ENCODE measurements at places on chromosomes 1 and 21.

DNA sequence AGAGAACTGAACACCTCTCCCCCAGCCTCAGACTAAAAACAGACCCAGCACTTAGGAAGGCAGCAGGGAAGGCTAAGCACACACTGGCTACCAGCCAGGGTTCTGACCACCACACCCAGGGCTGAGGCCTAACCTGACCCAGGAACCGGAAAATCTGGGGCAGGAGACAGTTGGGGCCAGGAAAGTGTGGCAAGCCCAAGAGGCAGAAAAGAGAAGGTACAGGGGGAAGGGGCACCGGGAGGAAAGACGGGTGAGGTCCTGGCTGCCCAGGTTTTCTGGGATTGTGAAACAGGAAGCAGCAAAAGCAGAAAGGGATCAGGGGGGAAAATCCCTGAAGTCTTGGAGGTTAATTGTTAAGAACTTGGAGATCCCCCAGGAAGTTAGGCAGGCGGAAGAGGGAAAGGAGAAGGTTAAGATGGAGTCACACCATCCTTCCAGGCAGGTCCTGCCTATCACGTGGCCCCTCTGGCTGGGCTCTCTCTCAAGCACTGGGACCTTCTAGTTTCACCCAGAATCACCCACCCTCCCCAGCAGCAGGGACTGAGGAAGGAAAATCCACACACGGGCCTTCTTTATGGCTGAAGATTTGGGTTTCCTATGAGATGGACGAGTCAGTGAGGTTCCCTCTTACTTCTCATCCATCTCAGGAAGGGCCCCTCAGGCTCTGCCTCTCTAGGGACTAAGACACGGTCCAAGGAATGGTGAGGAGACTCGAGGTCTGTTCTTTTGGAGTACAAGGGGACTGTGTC is 2.6 kb downstream of the HDGF start:
- DNase-seq = peak; percentile 82

DNA sequence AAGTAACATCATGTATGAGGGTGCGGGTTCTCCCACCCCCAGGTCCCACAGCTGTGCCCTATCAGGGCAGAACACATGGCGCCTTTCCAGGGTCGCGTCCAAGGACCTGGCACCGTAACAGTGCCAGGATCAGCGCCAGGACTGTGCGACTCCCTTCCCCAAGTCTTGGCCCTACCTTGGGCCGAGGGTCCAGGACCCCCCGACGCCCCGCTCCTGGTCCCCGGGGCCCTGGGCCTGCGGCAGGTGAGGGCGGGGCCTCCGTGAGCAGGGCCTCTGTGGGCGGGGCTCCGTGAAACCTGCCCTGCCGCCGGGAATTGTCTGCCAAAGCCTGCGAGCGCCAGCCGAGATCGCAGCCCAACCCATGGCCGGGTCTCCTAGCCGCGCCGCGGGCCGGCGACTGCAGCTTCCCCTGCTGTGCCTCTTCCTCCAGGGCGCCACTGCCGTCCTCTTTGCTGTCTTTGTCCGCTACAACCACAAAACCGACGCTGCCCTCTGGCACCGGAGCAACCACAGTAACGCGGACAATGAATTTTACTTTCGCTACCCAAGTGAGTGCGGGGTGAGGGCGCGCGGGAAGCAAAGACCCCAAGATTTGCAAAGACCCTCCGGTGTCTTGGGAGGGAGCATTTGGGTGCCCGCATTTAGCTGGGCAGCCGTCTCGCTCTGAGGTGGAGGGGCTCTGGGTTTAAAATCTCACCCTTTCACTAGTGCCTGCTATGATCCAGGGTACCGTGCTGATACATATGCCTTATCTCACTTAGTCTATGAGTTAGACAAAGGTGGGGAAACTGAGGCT is at the start of gene RHBG:
RHBG (plus strand) TSS at position 323 of the 796 bp plus-strand sequence; CDS start at position 362, 39 bp downstream.
- peak; percentile 58 for DNase-seq

DNA sequence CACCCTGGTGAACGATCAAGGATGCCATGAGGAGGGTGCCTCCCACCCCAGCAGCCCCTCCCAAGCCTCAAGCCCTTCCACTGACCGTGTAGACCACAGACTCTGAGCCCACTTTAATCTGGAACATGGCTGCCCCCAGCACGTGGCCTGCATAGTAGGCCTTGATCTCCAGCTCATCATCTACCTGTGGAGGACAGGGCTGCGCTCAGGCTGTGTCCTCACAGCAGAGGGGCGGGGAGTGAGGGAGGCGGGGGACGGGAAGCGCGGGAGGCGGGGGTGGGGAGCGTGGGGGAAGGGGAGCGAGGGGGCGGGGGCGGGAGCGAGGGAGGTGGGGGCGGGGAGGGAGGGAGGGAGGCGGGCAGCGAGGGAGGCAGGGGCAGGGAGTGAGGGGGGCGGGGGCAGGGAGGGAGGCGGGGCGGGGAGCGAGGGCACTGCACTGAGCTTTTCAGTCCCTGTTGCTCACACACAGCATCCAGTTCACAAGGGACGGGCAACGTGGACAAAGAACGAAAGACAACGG is 7.1 kb downstream of the PUSL1 start:
- no peak for DNase-seq

- DNase-seq = no peak
Observed at GRCh38 chr1:232576537-232576936, 53.4 kb downstream of the SIPA1L2 start.

DNA sequence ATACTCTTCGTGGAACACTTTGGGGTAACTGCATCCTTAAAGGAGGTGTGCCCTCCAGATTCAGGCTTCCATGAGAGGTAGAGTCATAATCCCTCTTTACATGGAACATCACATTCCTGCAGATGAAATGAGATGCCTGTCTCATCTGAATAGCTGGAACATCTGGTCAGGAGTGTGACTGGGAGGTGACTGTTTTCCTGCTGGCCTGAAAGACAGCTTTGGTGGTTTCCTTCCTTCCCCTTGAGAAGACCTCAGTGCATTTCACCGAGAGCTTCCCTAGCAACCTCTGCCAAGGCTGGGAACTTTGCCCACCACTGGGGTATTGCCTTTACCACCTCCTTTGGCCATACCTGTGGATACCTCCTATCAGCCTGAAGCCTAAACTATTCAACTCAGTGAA is 46.7 kb upstream of the GUCA2A start:
- DNase-seq = no peak

GRCh38 chr21:41667136-41667535 is 99.7 kb downstream of the RIPK4 start:
- DNase-seq = no peak

DNA sequence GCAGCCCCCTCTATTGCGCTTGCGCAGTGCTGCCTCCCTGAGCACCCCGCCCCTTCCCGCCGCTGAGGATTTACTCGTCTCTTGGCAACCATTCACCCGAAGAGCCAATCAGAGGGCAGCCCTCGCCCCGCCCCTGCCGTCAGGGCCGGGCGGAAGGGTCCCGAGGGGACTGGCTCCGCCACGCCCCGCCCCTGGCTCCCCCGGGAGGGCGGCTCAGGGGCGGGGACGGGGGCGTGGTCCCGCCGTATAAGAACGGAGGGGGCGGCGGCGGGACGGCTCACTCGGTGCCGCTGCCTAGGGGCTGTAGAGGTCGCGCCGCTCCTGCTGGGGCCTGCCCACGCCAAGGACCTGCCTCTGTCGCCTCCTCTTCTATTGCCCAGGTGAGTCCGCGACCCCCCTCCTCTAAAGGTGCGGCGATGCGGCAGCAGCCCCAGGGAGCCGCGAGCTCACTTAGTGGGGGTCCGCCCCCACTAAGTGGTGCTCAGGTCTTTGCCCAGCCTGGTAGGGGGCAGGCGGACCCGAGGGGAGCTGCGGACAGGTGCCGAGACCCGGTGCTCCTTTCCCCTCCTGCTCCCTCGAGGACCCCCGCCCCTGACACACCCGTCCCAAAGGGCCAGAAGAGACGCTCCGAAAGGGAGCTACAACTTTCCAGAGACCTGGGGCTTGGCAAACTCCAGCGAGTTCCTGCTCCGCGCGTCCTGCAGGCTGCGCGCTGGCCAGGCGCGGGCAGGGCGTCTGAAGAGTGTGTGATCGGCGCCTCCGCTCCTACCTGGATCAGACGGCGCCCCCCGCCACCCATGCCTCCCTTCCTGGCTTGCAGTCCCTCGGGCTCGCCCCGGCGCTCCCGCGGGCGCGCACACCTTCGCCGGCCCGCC is at the start of gene TENT5C:
TENT5C (plus strand) TSS at position 275 of the 875 bp plus-strand sequence. CDS start 16,821 bp downstream, outside the sequence.
- DNase-seq = peak; percentile 99

DNA sequence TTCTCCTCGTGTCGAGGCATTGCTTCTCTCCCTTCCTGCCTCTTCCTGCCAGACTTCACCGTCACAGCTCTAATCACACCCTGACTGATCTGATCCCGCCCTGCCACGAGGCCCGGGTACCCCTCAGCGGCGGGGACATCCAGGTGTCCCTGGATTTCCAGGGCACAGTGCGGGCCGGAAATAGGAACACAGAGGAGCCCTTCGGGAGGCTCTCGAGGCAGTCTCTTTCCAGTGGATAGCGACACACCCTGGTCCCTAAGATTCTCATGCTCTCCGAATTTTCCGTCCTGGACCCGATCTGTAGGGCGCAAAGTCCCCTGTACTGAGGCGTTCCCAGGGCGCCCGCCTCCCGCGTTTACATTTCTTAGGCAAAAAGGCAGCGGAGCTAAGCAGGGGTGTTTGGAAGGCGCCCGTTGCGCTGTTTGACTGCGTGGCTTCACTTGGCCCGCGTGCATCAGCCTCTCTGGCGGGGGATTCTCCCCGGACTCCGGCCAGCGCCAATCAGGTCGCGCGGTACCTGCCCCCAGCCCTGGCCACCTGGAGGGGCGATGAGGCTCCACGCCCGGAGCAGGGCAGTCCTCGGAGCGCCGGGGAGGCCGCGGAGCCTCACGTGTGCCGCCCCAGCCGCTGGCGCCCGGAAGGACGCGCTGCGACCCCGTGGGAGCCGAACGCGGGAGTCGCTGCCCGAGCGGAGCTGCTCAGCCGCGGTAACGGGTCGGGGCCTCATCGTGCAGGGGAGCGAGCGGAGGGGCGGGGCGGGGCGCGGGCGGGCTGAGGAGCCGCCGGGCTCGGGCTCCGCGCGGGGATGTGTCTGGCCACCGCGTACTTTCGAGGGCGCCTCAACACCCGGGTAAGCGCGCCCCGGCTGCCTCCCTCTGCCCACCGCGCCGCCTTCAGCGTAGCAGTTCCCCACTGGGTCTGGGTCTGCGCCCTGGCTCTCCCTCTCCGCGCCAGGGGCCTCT is at the start of gene FAM163A:
FAM163A (plus strand) TSS at position 575 of the 962 bp plus-strand sequence. CDS start 69,807 bp downstream, outside the sequence.
- DNase-seq = peak; percentile 5

- DNase-seq = peak; percentile 52
Observed at GRCh38 chr1:220137019-220137786, 43.3 kb downstream of the IARS2 start.

GRCh38 chr1:44672254-44672955 is 1.9 kb downstream of the TMEM53 start:
- peak; percentile 87 for DNase-seq

GRCh38 chr1:88514544-88515060 is 169.5 kb upstream of the PKN2 start:
- no peak for DNase-seq

GRCh38 chr1:51928896-51929295 is 50.4 kb upstream of the NRDC start:
- DNase-seq = no peak

DNA sequence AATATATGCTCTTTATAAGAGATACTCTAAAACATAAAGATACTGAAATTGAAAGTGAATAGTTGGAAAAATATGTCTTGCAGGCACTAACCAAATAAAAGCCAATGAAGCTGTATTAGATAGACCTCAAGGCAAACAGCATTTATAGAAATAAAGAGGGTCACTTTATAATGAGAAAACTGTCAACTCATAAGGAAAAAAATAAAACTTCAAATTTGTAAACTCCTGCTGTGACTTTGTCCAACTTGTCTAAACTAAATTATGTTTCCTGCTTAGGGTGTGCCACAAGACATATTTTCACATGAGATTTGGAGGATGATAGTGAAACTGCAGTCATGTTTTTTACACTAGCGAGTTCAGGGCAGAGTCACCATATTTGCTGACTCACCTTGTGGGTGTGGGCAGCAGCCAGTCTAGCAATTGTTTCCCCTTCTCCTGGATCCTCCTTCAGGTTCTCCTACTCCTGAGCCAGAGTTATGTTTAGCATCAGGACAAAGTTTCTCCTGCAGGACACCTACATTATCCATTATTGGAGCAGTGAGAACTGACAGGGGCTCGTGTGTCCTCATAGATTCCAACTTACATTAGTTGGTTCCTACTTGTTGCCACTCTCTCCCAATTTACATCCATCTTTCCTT is 43.8 kb downstream of the CD53 start:
- DNase-seq = peak; percentile 91

GRCh38 chr21:34336756-34337391 is 26.9 kb upstream of the KCNE2 start:
- no peak for DNase-seq

DNA sequence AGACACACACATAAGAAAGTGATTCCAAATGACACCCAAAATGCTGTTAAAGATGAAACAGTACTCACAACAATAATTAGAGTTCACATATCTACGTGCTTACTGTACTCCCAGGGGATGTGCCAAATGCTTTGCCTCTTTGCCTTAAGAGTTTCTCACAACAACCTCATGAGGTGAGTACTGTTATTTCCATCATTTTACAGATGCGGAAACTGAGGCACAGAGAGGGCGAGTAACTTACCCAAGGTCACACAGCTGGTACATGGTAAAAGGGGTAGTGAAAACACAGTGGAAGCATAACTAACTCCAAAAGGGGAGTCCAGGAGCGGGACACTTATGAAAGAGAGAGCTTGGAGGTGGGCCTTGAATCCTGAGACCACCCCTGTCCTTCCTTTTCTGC is 171.8 kb downstream of the ACTL8 start:
- no peak for DNase-seq

- DNase-seq = peak; percentile 88
Observed at GRCh38 chr1:54499360-54500106, 48.5 kb upstream of the ACOT11 start.

GRCh38 chr1:75908717-75909152 is 23.5 kb downstream of the ASB17 start:
- peak; percentile 54 for DNase-seq

DNA sequence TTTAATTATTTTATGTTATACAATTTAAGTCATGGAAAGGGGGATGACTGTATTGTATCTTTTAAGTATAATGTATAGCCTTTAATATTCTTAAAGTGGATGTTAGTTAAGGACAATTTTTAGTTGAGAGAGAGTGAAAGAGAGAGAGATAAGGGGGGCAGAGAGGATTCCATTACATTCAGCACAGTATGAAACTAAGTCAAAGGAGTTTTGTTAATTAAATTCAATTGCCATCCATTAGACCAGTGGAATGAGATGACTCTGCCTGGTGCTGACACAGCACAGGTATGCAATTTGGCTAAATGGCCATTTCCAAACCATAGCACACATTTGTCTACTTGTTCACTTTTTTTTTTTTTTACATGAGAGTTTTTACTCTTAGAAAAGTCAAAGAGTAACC is 27.5 kb downstream of the NFIA start:
- DNase-seq = no peak

GRCh38 chr1:240539769-240540414 is 72.1 kb downstream of the GREM2 start:
- no peak for DNase-seq

Data from hematopoietic multipotent progenitor cell treated with erythropoietin and hydrocortisone succinate and interleukin-3 and kit ligand, for 6 days (in vitro differentiated cells).